ENCODE measurements at places on chromosomes 7 and 10.

DNA sequence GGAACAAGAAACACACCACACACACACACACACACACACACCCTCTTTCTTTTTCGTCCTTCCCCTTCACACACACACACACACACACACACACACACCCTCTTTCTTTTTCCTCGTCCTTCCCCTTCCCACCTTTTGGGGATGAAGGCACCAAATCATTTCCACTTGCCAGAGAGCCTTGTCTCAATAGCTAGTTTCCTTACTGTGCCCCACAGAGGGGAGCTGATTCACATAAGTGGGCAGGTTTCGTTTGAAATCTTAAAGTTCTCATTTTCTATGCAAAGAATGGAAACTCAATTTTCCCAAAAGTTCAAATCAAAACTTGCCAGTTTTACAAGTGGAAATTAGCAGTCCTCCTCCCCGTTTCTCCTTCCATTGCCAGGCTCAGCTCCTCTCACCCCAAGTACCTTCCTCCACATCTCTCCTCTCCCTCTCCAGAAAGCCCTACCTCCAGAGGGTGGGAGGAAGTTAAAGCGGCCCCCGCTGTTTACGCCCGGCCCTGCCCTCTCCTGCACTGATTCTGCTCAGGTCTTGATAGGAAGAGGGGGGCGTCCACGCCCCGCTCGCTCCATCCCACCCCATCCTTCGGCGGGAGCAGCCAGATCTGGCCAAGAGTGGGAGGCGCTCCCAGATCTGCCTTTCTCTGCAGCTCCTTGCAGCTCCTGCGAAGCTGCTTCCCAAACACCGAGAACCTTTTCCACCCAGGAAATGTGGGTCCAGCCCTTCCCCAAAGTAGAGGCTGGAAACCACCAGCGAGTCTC lies 1.3 kb downstream of the CTTNBP2 start:
- DNase-seq: peak; percentile 73

GRCh38 chr7:88318196-88318595 lies 11.5 kb upstream of the STEAP4 start:
- no peak for DNase-seq

GRCh38 chr10:29119374-29119773 lies 169.5 kb upstream of the LYZL1 start:
- DNase-seq: no peak

DNA sequence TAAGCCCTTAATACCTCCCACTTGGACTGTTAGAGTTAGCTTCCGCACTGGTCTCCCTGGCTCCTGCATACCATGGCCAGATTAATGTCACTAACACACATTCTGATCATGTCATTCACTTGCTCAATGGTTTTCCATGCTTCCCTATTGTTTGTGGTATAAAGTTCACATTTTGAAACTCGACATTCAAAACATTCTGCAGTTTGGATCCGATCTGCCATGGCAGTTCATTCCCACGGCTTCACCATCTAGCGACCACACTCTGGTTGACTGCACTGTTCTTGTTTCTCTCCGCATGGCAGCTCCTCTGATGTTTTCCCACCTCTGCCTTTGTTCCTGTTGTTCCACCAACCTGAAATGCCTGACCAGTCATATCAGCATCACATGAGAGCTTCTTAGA lies 87.4 kb upstream of the WAC start:
- DNase-seq: no peak

GRCh38 chr7:101390901-101391301 lies 28.2 kb downstream of the COL26A1 start:
- DNase-seq: no peak

GRCh38 chr7:156753229-156753560 lies 112.6 kb downstream of the RNF32 start:
- DNase-seq: no peak

DNA sequence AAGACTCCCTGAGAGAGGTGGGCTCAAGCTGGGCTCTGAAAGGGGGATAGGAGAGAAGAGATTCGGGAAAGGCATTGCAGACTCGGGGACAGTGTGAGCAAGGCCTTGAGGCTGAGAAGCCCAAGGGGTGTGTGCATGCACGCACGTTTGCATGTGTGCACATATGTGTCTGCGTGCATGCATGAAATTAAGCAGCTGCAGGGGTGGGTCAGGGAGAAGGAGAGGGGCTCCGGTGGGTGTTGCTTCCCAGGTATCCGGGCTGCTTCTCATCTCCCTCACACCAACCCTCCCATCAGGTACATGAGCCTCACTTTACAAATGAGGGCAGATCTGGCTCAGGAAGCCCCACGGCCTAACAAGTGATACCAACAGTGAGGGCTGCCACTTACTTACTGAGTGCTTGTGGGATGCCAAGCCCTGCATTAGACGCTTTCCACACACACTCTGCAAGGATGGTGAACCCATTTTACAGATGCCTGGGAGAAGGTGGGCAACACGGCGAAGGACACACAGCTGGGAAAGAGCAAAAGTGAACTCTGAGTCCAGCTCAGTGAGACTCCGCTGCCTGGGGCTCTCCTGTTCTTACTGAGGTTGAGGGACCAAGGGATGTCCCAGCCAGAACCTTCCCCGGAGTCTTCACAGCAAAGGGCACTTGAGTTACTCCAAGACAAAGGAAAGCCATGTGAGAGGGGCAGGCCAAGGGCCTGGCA lies 26.4 kb downstream of the ZCCHC24 start:
- no peak for DNase-seq

- no peak for DNase-seq
Measured at GRCh38 chr10:101319241-101319915, 34.6 kb upstream of the BTRC start.

GRCh38 chr7:44366986-44367385 lies 41.6 kb upstream of the CAMK2B start:
- DNase-seq: no peak

DNA sequence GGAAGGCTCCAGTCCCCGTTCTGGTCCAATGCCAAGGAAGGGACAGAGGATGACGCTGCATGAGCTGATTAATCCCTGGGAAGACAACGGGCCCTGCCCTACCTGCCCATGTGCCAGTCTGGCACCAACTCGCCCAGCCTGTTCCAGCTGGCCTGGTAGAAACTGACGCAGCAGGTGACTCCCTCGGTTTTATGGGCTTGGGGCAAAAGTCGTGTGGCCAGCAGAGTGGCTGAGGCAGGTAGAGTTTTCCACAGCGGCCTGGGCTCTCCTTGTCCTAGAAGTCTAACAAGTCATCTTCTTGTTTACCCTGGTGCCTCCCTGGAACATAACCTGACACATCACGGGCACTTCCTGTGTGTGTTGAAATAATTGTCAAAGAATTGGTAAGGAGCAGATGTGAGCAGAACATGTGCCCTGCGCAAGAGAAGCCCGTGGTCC lies 20.4 kb upstream of the LMTK2 start:
- no peak for DNase-seq

DNA sequence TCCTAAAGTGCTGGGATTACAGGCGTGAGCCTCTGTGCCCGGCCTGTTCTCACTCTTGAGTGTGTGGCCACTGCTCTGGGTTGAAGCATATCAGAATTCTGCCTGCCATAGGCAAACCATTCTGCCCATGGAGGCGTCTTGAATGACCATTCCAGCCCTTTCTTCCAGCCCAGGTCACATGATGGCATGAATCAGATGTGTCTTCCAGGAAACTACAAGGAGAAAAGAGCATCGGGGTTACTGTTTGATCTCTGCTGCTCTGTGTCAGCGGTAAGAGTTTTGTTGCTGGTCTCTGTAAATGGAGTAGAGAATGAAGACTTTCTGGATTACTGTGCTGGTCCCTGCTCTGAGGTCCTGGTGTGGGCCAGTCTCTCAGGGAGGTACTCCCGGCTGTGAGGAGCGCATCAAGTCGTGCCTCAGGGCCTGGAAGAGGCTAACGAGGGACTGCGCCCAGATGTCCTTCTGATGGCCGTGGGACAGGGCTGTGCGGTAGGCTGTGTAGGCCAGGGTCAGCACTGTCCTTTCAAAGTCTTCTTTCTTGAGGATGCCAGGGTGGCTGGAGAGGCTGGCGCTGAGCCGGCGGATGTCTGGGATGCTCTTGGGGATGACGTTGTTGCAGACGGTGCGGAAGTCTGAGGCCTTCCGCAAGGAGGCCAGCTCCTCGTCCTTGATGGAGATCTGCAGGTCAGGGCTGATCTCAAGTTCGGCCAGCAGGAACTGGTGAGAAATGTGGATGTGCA lies 5.8 kb upstream of the SLC13A4 start:
- no peak for DNase-seq

GRCh38 chr10:60795465-60796202 lies 17.4 kb downstream of the CDK1 start:
- no peak for DNase-seq

DNA sequence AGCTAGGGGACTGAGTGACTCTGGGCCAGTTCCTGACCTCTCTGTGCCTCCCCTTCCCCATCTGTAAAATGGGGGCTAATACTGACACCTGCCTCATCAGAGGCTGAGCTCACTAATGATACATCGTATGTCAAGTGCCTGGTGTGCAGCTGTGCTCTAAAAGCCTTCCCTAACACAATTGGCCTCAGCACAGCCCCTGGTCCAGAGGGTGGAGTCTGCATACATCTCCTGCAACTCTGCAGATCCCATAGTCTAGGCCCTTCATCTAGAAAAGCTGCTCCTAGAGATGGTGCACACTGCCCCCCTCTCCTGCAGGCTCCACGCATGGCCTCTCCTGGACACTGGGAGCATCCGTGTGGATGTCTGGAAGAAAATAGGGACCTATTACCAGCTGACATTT lies 255.0 kb downstream of the RPS24 start:
- DNase-seq: no peak

GRCh38 chr7:39623047-39623731 lies at the start of gene RALA:
TSS of gene RALA (plus strand) at chr7:39623572. CDS start at chr7:39686668, 63,096 bp downstream.
- peak; percentile 71 for DNase-seq

DNA sequence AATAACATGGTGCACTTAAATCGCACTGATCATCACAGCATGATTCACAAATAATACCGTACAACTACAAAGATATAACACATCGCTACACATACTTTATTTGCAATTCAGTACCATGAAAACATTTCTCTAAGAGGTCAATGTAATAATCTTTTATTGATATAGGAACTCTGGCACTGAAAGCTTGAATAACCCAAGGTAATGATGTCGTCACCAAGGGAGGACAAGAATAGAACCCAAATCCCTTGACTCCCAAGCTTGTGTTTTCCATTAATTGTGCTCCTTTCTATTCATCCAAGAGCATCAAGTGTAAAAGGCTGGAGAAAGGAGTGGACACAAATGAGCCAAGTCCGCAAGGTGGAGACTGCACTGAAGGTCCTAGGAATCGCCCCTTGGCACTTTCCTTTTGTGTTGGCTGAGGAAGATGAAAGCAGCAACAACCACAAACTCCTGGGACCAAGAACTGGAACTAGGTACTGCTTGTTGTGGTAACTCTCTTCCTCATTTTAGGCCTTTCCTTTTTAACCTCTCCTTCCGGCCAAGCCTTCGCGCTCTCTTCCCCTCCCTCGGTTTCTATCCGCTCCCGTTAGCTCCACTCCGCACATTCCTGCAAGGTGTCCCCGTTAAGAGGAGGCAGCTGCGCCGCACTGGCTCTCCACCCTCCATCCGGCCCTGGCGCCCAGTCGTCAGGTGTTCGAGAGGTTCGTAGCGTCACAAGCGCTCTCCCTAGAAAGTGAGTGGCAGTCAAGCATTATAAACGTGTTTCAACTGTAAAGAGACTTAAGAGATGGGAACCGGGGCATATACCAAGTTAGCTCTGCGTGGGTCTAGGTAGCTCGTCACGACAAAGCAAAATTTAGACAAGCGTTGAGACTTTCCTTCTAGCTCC lies 1.0 kb upstream of the CBLL1 start:
- DNase-seq: no peak

- no peak for DNase-seq
Measured at GRCh38 chr10:132807621-132808049, 21.7 kb upstream of the NKX6-2 start.

GRCh38 chr10:44207160-44207559 lies 177.7 kb downstream of the CXCL12 start:
- no peak for DNase-seq

GRCh38 chr10:124675261-124675660 lies 68.9 kb downstream of the FAM53B start:
- DNase-seq: peak; percentile 25

DNA sequence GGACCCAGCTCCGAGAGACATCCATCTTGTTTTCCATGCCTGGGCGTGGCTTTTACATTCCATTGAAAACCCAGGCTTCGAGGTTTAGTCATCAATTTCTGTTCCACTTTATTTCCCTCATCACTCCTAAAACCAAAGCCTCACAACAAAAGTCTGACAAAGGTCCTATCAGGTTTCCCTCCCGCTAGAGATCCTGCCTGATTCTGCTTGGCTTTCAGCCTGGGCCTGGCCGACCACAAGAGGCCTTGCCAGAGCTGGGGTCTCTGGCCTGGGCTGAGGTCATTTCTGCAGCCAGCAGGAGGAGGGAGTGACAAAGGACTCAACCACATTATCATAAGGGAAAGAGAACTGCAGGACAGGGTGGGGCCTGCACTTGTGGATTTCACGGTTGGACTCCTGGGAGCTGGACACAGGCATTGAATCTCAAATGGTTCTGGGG lies 167.0 kb downstream of the FANK1 start:
- no peak for DNase-seq

- no peak for DNase-seq
Measured at GRCh38 chr7:144776447-144776846, 59.4 kb downstream of the TPK1 start.

DNA sequence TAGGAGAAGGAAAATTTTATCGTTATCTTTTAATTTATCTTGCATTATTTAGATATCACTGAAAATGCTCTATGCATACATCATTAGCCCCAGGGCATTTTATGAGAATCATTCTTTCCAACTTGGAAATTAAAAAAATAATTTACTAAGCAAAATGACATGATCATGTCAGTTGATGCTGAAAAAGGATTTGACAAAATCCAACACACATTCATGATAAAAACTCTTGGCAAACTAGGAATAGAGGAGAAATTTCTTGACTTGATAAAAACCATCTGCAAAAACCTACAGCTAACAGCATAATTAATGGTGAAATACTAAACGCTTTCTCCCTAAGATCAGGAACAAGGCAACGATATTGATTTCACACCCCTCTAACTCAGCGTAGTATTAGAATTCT lies 40.2 kb upstream of the RSU1 start:
- DNase-seq: no peak

DNA sequence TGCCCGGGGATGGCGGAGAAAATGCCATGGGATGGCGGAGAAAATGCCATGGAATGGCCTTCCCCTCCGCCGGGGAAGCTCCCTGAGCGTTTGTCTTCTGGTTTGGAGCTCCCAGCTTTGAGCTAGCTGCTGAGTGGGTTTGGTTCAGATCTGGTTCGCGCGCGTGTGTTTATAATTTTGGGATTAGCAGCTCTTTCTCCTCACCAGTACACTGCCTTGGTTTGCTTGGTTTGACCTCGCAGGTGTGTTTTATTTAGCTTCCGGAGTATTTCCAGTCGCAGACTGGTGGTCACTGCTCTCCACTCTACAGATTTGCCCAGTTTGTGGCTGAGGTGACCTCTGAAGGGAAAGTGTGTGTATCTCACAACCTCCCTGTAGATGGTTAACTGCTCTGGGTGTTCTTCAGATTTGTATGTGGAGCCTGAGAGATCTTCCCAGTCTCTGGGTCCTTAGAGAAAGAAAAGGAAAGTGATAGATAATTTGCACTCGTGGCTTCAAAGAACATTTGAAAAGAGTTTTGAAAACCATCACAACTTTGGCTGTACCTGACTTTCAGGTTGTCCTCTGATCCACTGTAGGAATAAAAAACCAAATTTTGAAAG lies 597 bp downstream of the ZNF277 start:
- DNase-seq: no peak

- no peak for DNase-seq
Measured at GRCh38 chr10:74683621-74684364, 142.6 kb upstream of the KAT6B start.

GRCh38 chr7:46195934-46196333 lies 274.9 kb upstream of the IGFBP3 start:
- DNase-seq: no peak

Data from caudate nucleus (tissue), 63 donors.